GM06990 (cell line): ENCODE measurements at places on chromosomes 7 and 10.

- no peak for DNase-seq
These were observed 32.8 kb downstream of the HIPK2 start for GRCh38 chr7:139744768-139745677.

- no peak for DNase-seq
These were observed 55.3 kb downstream of the CH25H start for GRCh38 chr10:89151857-89152256.

DNA sequence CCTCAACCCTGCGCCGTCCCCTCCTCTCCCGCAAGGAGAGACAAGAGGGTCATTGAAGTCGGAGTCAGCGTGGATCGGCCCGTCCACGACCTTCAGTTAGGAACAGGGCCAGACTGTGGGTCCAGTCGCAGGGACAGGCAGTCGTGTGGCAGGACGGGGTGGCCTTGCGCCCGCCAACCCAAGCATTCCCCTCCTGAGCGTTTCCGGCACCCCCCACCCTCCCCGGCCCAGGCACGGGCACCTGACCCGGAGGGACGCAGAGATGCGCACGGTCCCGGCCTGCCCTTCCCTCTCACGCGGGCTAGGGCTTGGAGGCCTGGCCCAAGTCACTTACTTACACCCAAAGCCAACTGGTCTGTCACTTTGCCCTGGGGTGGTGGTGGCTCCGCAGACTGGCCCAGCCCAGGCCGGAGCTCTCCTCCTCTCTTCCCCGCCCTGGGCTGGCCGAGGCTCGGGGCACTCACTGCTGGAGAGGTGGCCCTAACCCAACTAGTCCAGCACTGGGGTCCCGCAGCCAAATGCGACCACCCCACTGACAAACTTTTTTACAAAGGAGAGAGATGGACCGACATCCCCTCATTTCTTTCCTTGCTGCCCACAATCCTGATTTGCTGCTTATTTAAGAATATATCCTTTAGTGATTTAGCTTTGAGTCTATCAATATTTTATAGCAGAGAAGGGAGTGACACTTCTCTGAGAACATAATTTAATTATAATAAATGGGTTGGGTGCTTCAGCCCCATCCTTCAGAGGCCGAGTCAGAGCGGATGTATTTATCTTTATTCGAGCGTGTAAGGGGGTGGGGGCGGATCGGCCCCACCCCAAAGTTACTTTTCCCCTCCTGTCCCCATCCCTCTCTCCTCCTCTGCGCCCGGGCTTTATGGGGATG lies 1.2 kb upstream of the UNCX start:
- DNase-seq, result no peak

DNA sequence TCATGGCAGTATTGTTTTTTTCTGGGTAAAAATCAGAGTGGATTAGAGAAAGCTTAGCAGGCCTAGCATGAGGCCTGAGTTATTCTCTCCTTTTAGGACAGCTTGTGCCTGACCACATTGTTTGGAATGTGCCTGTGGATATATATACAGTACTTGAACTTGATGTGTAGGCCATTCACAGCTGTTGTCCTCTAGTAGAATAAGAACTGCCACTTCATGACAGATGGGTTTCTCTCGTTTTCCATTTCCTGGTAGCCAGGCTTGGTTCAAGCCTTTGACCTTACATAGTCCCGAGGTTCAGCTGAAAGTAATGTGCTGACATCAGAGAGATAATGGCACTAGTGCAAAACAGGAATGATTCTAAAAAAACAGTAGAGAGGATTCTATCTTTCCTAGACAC lies 473.9 kb downstream of the AUTS2 start:
- DNase-seq, result no peak

- DNase-seq, result no peak
These were observed 7.1 kb upstream of the RBM20 start for GRCh38 chr10:110636932-110637557.

DNA sequence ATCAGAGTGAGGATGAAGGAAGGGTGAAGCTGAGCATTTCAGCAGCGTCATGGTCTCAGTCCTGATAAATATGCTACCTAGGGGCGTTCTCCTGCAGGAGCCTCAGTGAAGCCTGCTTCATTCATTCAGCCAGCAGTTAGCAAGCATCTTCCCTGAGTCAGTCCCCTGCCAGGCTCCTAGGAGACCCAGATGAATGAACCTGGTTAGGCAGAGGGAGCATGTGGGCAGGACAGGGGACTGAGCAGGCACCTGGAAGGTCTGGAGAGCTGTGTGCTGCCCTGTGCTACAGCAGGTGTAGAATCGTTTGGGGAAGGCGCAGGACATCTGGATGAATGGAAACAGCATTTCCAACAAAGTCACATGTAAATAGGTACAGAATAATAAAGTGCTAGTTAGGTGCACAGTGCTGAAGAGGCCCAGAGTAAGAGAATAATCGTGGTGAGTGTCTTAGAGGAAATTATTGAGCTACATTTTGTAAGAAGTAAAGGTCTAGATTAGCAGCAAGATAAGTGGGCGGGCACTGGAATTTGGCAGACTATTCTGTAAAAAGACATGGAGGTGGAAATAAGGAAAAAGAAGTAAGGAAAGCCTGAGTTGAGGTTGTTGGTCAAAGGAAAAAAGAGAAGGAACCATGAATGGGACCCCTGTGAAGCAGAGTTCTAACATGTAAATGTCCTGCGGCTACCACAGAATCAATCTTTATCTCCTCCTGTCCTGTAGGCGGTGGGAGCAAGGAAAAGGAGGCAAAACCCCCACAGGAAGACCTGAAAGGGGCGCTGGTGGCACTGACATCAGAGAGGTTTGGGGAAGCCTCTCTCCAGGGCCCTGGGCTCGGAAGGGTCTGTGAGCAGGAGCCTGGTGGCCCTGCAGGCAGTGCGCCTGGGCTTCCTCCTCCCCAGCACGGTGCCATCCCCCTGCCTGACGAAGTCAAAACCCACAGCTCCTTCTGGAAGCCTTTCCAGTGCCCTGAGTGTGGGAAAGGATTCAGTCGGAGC lies 12.0 kb downstream of the ZSCAN25 start:
- DNase-seq, result no peak

- DNase-seq, result no peak
These were observed 28.8 kb downstream of the ARL4A start for GRCh38 chr7:12716134-12716681.
